ENCODE measurements at places on chromosomes 7 and 10.

GRCh38 chr10:88372881-88373592, 210.1 kb downstream of the RNLS start:
- DNase-seq: no peak

GRCh38 chr7:139998572-139998971, 64.2 kb downstream of the PARP12 start:
- no peak for DNase-seq

- DNase-seq: no peak
These were observed 20.9 kb upstream of the PPA1 start for GRCh38 chr10:70253878-70254765.

- DNase-seq: no peak
These were observed 106.2 kb upstream of the DLX6 start for GRCh38 chr7:96899108-96899507.

DNA sequence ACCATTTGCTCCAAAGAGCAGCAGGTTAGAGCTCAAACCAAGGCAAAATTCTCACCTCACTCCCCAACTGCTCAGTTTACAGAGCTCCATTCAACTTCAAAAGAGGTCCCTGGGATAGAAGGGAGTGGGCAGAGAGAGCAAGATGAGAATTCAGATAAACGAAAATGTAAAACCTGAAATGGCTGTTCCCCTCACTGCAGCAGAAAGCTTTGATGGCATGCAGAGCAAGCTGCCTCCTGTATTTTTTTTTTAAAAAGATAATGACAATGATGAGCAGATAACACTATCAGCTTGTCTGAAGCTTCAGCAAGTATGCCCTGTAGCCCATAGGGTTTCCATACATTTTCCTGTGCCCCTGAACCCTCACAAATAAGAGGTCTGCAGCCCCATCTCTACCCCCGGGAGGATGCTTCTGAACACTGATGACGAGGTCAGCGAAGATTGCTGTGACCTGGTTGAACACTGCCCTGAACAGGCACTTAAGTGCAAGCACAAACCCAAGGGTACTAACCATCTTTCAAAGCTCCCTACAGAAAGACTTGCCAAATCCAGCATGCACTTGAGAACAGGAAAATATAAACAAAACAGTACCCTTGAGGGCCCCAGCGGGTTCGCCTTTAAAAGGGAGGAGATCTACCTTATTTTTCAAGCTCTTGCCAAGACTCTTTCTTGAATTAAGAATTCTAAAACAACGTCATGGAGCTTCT, 81.3 kb downstream of the GLI3 start:
- DNase-seq: no peak

- DNase-seq: no peak
These were observed 14.6 kb downstream of the CHST12 start for GRCh38 chr7:2417981-2418481.

DNA sequence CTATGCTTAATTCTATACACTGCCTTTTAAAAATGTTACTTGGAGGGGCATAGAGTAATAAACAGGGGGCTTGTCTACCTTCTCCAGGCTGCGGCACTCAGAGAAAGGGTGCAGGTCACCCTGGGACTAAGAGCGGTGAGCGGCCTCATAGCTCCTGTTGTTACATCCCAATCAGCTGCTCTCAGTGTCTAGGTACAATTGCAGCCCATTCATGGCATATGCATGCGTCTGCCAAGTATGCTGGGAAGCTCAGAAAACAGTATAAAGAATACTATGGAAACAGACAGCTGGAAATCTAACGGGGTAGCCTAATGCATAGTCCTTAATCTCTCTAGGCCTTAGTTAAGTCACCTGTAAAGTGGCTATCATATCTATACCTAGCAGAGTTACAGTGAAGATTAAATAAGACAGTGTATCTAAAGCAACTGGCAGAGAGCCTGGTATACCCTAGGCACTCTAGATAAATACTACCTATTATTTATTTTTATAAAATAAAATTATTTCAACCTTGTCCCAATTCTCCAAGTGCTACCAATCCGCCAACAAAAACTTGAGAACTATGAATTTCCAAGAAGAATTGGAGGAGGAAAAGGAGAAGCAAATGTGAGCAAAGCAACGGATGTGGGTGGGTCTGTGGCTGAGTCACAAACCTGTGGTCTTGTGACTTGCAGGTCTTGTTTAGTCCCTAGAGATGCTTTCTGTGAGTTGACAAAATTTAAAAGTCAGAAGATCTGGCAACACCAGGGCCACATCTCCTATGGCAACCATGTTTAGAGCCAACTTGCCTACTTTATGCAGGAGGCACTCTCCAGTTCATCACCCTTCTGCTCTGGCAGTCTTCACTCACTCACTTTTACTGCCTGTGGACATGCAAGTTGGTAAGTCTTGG, 183.0 kb downstream of the RAPGEF5 start:
- no peak for DNase-seq

DNA sequence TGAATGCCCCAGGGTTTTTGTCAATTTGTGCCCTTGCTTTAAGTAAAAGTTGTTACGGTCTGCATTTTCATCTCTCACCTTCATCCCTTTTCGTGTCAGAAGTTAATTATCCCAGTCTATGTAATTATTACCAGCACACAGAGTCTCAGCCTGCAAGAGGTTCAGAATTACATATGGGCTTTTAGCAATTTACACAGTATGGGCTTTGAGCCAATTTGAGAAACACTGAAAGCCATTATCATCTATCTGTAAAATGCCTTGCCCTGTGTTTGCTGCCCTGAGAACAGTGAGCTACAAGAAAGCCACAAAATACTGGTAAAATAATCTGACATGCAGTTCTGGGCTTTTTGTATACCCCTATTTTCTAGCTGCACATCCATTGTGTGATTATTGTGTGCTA, 125.6 kb upstream of the STEAP4 start:
- DNase-seq: no peak

- DNase-seq: no peak
These were observed 303.5 kb downstream of the SFMBT2 start for GRCh38 chr10:7107285-7107684.

- DNase-seq: no peak
These were observed 3.4 kb upstream of the PRKAR2B start for GRCh38 chr7:107041097-107041496.

DNA sequence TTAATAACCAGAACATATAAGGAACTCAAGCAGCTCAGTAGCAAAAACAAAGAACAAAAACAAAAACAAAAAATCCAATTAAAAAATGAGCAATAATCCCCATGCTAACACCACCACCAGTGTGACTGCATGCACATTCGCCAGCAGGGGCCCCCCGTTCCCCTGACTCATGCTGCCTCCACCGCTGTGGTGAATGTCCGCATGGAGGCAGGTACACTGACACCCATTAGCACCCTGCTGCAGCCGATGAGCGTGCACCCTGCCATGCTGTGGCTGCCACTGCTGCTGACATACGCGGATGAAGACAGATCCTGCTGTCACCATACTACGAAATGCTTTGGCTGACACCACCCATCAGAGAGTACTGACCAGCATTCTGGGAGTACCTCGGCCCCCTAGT, 321.6 kb upstream of the LRRTM3 start:
- no peak for DNase-seq

DNA sequence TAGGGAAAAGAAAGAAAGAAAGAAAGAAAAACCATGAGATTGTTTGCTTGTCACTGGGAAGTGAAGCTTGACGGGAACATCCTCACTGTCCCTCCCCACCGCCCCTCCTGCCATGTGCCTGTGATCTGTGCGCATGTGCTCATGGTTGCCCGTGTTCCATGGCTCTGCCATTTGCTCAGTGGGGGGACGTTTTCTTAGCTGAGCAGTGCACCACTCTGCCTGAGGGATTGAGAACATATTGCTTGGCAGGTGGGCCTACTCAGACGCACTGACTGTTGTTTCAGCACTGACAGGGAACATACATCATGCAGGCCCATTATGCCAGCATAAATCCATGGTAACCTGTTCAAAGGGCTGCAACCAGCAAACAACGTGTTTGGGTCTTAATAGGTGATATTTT, 747.9 kb upstream of the GALNT17 start:
- no peak for DNase-seq

- no peak for DNase-seq
These were observed 55.6 kb upstream of the PNLIP start for GRCh38 chr10:116490028-116490662.

- DNase-seq: no peak
These were observed 80.5 kb downstream of the ABCA13 start for GRCh38 chr7:48251766-48252165.

- no peak for DNase-seq
These were observed 1575.2 kb upstream of the LRRTM3 start for GRCh38 chr10:65350611-65351010.

GRCh38 chr7:128004623-128005022, 26.6 kb downstream of the LRRC4 start:
- DNase-seq: no peak

DNA sequence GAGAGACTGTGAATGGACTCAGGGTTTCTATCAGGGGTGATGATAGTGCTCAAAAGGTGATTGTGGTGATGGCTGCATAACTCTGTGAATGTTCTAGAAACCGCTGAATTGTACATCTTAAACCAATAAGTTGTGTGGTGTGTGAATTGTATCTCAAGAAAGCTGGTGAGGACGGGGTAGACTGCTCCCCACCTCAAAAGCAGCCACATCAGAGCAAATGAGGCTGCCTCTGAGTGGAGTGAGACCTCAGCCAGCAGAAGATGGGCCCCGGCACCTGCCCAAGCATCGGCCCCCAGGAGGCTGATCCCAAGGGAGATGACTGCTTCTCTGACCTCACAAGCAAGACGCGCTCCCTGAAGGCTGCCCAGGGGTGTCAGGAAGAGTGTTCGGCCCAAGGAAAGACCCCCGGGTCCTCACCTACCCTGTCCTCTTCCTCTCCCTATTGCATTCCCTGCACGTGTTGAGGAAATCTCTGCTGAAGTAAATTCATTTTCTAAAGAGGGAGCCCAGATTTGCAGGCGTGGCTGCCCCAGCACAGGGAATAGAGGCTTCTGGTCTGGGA, 279.3 kb upstream of the SHH start:
- DNase-seq: no peak

- no peak for DNase-seq
These were observed 125.8 kb downstream of the ELMO1 start for GRCh38 chr7:37322831-37323230.

- DNase-seq: no peak
These were observed 76.0 kb downstream of the TYW1B start for GRCh38 chr7:72751978-72752377.

GRCh38 chr10:91708174-91708861, 75.4 kb upstream of the PPP1R3C start:
- DNase-seq: no peak

DNA sequence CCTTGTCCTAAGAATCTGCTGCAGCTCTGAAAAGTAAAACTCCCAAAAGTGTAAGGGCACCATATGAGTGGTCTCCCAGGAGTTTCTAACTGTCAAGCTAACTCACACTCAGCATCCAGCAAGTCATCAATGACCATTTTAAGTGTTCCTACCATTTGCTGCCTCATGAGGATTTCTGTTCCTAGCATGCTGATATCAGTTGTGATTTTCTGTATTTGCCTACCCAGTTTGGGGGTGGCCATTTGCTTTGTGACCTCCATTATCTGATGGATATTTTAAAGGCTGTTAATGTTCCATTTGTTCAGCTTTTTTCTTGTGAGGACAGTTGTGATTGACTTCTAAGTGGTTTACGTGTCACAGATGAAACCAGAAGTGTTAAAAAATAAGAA, 2.9 kb downstream of the FAM24B start:
- no peak for DNase-seq

GRCh38 chr7:137354396-137354795, 10.9 kb upstream of the PTN start:
- DNase-seq: no peak

GRCh38 chr10:83680470-83680891, 458.8 kb upstream of the GHITM start:
- DNase-seq: no peak

DNA sequence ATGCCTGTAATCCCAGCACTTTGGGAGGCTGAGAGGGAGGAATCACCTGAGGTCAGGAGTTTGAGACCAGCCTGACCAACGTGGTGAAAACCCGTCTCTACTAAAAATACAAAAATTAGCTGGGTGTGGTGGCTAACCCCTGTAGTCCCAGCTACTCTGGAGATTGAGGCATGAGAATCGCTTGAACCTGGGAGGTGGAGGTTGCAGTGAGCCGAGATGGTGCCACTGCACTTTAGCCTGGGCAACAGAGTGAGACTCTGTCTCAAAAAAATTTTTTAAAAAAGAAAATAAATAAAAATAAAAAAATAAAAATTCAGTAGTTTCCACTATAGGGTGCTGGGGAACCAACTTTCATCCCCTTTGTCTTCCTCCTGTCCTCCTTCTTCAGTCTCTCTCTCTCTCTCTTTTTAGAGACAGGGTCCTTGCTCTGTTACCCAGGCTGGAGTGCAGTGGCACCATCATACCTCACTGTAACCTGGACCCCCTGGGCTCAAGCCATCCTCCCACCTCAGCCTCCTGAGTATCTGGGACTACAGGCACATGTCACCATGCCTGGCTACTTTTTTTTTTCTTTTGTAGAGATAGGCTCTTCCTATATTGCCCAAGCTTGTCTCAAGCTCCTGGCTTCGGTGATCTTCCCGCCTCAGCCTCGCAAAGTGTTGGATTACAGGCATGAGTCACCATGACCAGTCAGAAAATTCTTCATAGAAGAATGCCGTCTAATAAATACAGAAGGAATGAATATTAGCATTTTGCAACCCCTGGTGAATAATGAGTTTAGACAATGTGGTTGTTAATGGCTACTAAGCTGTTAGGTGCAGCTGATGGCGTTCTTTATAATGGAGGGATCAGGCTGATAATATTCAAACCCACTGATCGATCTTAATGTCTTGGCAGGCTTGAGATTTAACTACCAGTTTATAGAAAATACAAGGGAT, 20.6 kb downstream of the RBM20 start:
- DNase-seq: no peak

- DNase-seq: no peak
These were observed 127.3 kb upstream of the PRKCQ start for GRCh38 chr10:6707352-6707751.

- no peak for DNase-seq
These were observed 72.6 kb downstream of the ADAM12 start for GRCh38 chr10:126315494-126316177.

DNA sequence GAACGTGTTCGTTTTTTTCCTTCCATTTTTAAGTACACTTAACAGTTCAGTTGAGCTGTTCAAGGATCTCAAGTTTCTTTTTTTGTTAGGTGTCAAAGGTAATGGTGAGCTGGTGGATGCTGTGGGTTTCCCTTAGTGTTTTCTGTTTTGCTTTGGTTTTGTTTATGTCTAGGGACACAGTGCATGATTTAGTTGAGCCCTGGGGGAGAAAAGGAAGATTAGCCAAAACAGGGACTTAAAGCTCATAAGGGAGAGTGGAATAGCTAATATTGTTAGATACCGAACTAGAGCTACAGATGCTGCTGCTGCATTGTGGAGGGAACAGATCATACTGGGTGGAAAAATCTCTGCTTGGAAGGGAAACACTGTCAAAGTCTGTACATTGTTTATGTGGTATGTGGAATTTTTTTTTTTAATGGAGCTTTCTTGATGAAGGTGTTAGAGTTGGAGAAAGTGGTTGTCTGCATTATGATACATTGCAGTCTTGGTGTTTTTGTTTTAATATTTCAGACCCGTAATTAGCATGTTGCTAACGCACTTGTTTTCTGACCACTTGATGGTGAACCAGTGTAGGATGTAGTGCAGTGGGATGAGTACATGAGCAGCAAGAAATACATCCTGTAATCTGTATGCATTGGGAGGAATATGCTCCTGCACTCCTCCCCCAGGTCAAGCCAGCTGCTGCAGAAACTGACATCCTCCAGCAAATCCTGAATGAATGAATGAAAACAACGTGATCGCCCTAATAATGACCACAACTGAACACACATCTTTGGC, 2.1 kb downstream of the GLCCI1 start:
- DNase-seq: no peak
